Central memory CD4-positive, alpha-beta T cell (primary cell): ENCODE measurements at places on chromosomes 4 and X.
A peak's percentile ranks its signal among the peaks of the same experiment; 100 is the strongest.

DNA sequence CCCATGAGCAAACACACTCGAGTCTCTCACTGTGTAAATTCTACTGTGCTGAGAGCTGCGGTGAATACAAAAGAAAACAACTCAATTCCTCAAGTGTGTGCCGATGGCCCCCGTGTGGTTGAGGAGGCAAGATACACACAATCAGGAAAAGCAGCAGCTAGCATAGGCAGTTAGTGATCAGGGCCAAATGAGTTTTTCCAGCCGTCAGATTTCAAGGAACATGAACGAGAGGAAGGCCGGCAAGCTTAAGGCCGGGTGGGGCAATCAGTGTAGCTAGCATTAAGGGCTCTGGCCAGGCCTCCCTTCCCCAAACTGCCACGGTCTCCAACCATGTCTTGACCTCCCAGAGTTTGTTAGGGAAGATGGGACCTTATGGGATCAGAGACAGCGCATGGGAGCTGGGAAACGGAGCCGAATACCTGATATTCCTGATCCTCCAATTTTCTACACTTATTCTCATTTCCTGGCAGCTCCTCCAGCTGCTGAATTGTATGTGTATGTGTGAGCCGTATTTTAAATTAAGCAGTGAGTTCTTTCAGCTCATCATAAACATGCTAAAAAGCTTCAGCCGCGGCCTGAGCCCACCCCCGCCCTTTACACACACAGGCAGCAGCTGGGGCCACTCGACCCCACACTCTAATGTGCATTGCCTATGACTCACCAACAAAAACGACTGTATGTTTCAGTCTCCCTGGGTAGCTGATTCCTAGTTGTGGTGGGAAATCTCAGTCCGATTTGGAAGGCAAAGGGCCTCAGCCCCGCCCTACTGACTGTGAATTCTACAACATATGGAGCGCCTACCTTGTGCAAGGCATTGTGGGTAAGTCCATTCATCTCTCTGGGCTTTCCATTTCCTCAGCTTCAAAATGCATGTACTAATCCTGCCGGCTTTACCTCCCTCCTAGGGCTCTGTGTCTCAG, 59.9 kb downstream of the RTL9 start:
- DNase-seq: no peak

GRCh38 chr4:76594173-76594572, 159.1 kb downstream of the SHROOM3 start:
- no peak for DNase-seq

DNA sequence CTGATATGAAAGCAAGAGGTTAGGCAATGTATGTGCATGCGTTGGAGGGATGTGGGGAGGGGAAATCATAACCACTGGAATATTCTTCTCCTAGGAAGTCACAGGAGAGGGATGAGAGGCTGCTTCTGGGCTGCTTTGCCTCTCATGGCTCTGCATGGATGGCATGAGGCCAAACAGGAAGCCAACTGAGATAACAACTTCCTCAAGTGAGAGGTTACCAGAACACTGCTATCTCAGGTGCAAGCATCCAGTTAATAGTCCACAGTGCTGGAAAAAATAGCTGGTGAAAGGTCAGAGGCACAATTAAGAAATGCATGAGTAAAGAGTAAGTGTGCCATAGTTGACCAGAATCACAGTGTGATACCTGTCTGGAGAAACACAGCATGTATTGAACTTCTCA, 113.3 kb downstream of the ELOVL6 start:
- DNase-seq: peak; percentile 12

GRCh38 chrX:152881289-152881688, 16.6 kb upstream of the ZNF185 start:
- DNase-seq: no peak

GRCh38 chr4:159855731-159856130, 752.9 kb downstream of the RAPGEF2 start:
- no peak for DNase-seq
